ENCODE measurements at places on chromosomes 4 and X. TPM values are rescaled to one million over a fixed set of nuclear protein-coding genes. Genes with fewer than 3 reads are reported as not detected.

SSX1 gene
- polyA plus RNA-seq: not detected

FAT4 gene
- polyA plus RNA-seq: 24.1 TPM

FRG2 gene
- not detected for polyA plus RNA-seq

GRCh38 chr4:153502584-153502983 lies 36.4 kb downstream of the TMEM131L start:
- no peak for DNase-seq

DNA sequence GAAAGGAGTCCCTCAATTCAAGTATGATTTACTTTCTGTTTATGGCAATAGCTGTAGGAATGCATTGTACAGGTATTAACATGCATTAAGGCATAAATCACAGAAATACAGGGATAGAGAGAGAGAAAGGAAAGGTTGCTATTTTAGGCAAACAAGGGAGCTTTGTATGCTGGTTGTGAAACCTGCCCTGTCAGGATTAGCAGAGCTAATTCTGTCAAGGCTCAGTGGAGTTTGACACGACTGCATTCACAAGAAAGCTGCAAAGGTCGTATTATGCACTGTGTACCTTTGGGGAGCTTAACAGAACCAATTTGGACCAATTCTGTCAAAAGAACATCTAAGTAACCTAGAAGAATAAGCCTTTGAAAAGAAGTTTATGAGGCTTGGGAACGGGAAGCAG lies 239.3 kb downstream of the GRIA2 start:
- DNase-seq: no peak

DNA sequence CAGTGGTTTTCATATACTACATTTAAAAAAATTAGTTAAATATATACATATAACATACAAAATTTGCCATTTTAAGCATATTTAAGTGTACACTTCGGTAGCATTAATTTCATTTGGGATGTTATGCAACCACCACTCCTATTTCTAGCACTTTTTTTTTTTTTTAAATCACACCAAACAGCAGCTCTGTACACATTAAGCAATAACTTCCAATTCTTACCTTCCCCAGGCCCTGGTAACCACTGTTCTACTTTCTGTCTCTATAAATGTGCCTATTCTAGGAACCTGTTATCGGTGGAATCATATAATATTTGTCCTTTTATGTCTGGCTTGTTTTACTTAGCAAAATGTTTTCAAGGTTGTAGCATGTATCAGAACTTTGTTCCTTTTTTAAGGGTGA lies 39.1 kb downstream of the TMEM164 start:
- no peak for DNase-seq

Data from muscle of arm (tissue), 14 donors.